ENCODE measurements at places on chromosomes 12 and 14. TPM values are rescaled to one million over a fixed set of nuclear protein-coding genes. Genes with fewer than 3 reads are reported as not detected.

ACSM4 gene
- not detected for polyA plus RNA-seq

KRT6B gene
- not detected for polyA plus RNA-seq

TBX5 gene
- polyA plus RNA-seq = not detected

RXYLT1 gene
- 39.1 TPM for polyA plus RNA-seq

OLR1 gene
- 1.2 TPM for polyA plus RNA-seq

SYNJ2BP gene
- 46.2 TPM for polyA plus RNA-seq

SRRM4 gene
- not detected for polyA plus RNA-seq

RHOJ gene
- 18.3 TPM for polyA plus RNA-seq

SLC25A21 gene
- 3.1 TPM for polyA plus RNA-seq

ITPR2 gene
- 14.1 TPM for polyA plus RNA-seq

EXOC3L4 gene
- 1.5 TPM for polyA plus RNA-seq
